GM04504 (cell line): ENCODE measurements at places on chromosomes 12 and 14.

- no peak for DNase-seq
Measured at GRCh38 chr12:47975036-47975620, 11.7 kb downstream of the TMEM106C start.

DNA sequence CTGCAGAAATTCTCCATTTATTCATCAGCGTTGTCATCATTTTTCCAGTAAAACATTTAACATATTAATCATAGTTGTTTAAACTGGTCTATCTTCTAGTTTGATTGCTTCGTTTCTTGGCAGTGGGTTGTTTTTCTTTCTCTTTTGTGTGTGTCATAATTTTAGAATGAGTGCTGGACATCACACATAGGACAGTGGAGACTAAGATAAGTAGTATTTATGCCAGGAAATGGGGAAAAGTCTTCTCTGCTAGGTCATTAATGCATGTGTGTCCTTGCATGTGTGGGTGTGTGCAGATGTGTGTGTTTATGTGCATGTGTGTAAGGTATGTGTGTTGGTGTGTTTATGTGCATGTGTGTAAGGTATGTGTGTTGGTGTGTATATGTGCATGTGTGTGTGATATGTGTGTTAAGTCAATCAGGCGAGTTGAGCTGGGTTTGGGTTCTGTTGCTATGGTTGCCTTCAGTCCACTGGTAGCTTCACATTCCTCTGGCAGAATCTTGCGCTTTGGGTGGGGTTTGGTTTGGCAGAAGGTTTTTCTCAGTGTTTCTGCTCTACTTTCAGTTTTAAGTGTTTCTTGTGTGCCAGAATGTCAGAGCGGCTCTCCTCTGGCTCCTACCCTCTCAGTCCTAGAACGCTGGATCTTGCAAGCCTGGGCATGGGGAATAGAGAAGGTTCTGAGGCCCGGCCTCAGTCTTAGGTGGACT lies 7.8 kb upstream of the ADGRD1 start:
- DNase-seq, result no peak

DNA sequence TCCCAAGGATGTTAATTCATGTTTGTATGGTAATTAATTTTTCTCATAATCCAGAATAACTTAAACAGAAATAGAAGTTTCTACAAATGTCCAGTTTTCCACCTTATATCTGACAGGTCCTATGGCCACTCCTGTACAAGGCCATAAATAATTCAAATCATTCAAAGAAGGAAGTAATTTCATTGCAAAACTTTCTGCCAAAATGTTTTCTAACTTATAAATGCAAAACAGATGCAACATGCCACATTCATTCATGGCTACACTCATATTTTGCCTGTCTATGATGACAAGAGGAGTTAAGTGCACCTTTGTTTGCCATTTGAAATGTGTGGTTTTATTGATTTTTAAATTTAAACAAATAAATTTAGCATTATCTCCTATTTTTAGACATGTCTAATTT lies 34.4 kb downstream of the ITPR2 start:
- no peak for DNase-seq

GRCh38 chr12:97452839-97453238 lies 9.8 kb upstream of the RMST start:
- DNase-seq, result no peak

- no peak for DNase-seq
Measured at GRCh38 chr12:3123729-3124128, 46.5 kb downstream of the TSPAN9 start.

DNA sequence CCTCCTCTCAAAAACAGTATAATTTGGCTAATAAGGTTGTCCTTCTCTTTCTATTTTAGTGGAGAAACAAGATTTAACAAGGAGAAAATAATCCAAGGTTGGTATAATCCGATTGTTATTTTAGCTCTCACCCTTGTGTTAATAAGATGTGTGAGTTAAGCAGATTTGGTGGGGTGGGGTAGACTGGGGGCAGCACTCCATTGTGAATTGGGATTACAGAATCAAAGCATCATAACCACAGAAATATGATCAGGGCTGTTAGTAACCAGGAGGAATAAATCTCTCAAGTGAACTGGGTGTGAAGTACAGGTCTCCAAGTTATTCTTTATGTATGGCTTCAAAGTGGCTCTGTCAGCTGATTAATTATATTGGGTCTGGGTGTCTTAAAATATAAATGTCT lies 10.2 kb downstream of the TIGAR start:
- no peak for DNase-seq
